ENCODE measurements at places on chromosomes 7 and 10. TPM values are rescaled to one million over a fixed set of nuclear protein-coding genes. Genes with fewer than 3 reads are reported as not detected.

The CCDC146 gene
- 27.0 TPM for total RNA-seq

The NUPR2 gene
- total RNA-seq = not detected

The CDHR3 gene
- 4.8 TPM for total RNA-seq

The SH2D4B gene
- not detected for total RNA-seq

The GARIN1A gene
- total RNA-seq = 0.49 TPM

The VAX1 gene
- 0.33 TPM for total RNA-seq

The LMOD2 gene
- 6.0 TPM for total RNA-seq

The MYH16 gene
- not detected for total RNA-seq

The SPRN gene
- total RNA-seq = 3.8 TPM

All from camera-type eye (tissue), 1 donor.